ENCODE measurements at places on chromosomes 12 and 14.

DNA sequence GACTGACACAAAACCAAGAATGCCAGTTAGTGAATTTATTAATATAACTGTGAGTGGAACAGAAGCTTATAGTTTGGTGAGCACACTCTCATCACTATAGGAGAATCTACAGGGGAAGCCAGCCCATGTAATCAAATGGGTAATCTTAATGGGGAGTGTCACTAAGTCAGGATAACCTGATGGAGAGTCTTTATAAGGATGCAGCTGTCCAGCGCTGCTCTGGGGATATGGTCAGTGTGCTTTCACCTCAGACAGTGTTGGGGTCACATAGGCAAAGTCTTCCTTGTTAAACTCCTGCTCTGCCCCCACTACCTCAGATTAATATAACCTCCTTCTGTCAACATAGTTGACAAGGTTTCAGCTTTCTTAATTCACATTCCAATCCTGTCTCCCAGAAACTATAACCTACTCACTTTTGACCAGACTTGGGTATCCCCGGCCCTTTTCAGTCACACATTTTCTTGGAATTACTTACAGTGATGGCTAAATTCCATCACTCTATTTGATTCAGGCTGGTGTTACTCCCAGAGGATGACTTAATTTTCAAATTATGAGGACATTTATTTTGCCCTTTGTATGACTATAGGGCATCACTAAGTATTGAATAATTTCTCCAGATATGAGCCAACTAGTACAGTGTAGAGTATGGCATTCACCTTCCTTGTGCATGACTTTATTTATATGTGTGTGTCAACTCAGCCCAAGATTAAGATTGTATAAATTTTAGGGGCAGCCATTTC, 13.2 kb downstream of the STK38L start:
- no peak for DNase-seq

DNA sequence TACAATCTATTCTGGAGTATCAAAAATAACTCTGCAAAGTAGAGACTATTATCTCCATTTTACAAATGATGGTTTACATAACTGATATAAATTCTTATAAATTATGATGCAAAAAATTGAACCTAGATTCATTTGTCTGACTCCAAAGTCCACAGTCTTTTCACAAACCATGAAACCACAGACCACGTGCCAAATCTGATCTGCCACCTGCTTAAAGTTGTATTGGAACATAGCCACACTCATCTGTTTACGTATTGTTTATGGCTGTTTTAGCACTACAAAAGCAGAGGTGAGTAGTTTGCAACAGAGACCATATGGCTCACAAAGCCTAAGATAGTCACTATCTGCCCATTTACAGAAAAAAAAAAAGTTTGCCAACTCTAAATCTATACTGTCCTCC, 105.3 kb downstream of the KCNH5 start:
- no peak for DNase-seq

GRCh38 chr14:103629503-103630121, 601 bp downstream of the KLC1 start:
- peak; percentile 75 for DNase-seq

DNA sequence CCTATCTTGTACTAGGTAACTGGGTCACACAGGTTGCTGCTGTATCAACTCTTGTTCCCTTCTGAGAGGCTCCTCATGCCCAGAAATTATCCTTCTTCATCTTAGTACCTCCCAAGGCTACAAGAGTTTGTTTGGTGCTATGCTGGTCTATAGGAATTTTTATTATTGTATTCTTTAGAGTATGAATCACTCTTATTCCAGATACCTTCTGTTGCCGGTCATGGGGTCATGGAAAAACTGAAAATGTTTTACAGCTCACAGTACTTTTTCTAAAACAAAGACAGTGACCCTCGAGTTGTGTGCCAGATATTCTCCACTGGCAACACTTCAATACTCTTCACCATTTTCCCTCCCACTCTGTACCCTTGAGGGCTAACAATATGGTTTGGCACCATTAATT, 1598.0 kb upstream of the TMEM132C start:
- no peak for DNase-seq

DNA sequence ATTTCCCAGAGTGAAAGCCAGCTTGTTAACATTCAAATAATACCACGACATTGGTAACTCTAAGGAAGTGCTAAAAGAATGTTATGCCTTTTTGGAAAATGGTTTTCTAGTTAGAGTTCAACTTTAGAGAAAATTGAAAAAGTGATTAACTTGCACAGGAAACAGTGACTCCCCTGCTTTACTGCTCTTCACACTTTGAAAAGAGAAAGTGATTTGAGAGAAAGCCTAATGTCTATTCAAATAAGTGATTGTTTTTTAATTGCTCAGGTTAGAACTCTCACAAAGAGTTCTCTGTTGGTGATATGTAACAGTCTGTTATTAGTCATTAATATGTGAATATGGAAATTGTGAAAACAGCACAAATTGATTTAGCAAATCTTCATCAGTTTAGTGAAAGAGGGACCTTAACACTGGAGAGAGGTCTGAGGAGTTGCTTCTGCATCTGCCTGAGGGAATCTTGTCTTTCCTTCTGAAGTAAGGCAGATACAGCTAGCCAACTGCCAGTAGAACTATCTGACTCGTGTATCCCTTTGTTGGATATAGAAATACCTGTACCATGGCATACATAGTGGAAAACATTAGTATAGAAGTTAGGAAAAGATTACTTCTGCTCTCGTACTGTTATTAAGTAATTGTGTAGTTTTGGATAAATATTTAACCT, 25.5 kb downstream of the ATF7IP start:
- DNase-seq: no peak

DNA sequence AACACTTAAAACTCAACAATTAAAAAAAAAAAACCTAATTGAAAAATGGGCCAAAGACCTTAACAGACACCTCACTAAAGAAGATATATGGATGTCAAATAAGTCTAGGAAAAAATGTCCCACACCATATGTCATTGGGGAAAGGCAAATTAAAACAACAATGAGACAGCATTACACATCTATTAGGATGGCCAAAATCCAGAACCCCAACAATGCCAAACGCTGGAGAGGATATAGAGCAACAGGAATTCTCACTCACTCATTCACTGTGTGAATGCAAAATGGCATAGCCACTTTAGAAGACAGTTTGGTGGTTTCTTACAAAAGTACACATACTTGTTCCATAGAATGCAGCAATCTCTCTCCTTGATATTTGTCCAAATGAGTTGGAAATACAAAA, 173.7 kb downstream of the SLC25A21 start:
- no peak for DNase-seq

DNA sequence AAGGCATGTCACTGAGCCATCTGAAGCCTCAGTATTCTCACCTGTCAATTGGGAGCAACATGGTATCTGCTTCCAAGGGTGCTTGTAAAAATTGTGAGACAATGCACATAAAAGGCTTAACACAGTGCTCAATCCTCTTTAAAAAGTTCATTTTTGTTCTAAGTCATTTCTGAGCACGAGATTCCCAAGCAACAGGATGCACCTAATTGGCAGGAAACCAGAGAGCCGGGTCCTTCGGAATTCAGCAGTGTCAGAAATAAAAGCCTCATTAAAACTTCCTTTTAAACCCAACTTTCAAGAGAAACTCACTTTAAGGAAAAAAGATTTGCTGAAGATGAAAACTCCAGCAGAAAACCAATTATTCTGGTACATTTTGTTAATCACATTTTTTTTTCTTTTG, 112.4 kb upstream of the NOS1 start:
- no peak for DNase-seq

All from left forelimb (tissue), 1 donor.